ENCODE measurements at places on chromosomes 1 and 21.

- no peak for DNase-seq
These were observed 121.3 kb downstream of the MAST2 start for GRCh38 chr1:45924736-45925135.

- DNase-seq, result no peak
These were observed 21.8 kb upstream of the HSD3B1 start for GRCh38 chr1:119485201-119485600.

DNA sequence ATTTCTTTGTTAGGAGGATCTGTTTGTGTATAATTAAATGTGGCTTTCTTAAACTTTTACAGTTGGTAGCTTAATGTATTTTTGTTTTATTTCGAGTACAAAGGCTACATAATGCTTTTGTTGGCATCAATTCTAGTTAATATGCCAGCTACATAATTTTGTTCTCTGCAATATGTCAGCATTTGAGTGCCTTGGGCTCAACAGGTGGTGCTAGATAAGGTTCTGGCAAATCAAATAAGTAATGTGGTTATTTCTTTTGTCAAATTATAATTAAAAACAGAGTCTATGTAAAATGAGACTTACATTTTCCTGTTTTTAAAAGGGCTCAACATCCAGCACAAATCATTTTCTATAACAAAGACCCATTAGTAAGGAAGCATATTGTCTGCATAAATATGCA lies 410.6 kb upstream of the NR5A2 start:
- no peak for DNase-seq

GRCh38 chr1:47622776-47623556 lies 185.1 kb downstream of the FOXD2 start:
- no peak for DNase-seq

- DNase-seq, result no peak
These were observed 12.3 kb upstream of the MYBPHL start for GRCh38 chr1:109319114-109319513.

DNA sequence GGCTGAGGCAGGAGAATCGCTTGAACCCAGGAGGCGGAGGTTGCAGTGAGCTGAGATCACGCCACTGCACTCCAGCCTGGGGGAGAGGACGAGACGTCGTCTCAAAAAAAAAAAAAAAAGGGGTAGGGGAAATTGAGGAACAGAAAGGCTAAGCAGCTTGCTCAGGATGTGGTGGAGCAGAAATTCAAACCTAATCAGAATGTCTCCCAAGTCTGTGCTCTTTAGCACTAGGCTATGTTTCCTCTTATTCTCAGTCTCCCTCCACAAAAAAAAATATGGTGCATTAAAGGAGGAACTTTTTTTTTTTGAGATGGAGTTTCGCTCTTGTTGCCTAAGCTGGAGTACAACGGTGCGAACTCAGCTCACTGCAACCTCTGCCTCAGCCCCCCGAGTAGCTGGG lies 114.2 kb downstream of the SLC16A1 start:
- no peak for DNase-seq

- peak; percentile 85 for DNase-seq
These were observed at the start of gene ADARB1 for GRCh38 chr21:45074048-45074817. Gene ADARB1, plus strand, starts transcription at chr21:45074580. Its CDS starts 97,077 bp downstream, at chr21:45171657.

- peak; percentile 94 for DNase-seq
These were observed 22.2 kb upstream of the CFAP126 start for GRCh38 chr1:161389691-161390558.

All from activated naive CD8-positive, alpha-beta T cell treated with anti-CD3 and anti-CD28 coated beads, Interleukin-2, amount 10 ng/mL, durations not matched to agents 7 days and 5 days (primary cell).